ENCODE measurements at places on chromosomes 7 and 10. TPM values are rescaled to one million over a fixed set of nuclear protein-coding genes. Genes with fewer than 3 reads are reported as not detected.

- no peak for DNase-seq
Observed at GRCh38 chr10:45286980-45287379, 28.4 kb downstream of the OR13A1 start.

- no peak for DNase-seq
Observed at GRCh38 chr7:13009517-13009916, 322.1 kb downstream of the ARL4A start.

DNA sequence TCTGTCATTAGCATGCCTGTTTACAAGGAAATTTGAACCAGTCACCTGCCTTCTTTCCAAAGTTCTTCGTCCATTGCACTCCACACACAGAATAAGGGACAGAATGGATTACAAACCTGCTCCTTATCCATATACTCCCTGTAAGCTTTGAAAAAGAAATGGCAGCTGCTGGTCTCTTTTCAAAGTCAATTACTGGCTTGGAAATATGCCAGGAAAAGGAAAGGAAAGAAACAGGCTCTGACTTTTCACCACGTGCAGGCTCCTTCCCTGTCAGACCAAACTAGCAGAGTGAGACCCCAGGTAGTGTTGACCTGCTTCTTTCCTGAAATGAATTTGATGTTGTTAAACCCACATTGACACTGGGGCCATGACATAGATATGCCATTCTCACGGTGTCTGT is 84.5 kb downstream of the LHFPL3 start:
- no peak for DNase-seq

Gene DYDC2
- not detected for total RNA-seq

Gene EFCAB10
- not detected for total RNA-seq

Gene EPDR1
- 37.6 TPM for total RNA-seq

Data from vagina (tissue), 2 donors.